ENCODE measurements at places on chromosomes 1 and 21. TPM values are rescaled to one million over a fixed set of nuclear protein-coding genes. Genes with fewer than 3 reads are reported as not detected.

- no peaks in the 10 kb centered on the region for H3K36me3 ChIP-seq
- no peaks in the 10 kb centered on the region for H3K4me1 ChIP-seq
- H3K4me3 ChIP-seq: no peak overlapping the region
- DNase-seq: no peak
- no peak overlapping the region for H3K27ac ChIP-seq
- no peaks in the 10 kb centered on the region for H3K27me3 ChIP-seq
These were observed 303.1 kb downstream of the CTH start for GRCh38 chr1:70714149-70714548.

DNA sequence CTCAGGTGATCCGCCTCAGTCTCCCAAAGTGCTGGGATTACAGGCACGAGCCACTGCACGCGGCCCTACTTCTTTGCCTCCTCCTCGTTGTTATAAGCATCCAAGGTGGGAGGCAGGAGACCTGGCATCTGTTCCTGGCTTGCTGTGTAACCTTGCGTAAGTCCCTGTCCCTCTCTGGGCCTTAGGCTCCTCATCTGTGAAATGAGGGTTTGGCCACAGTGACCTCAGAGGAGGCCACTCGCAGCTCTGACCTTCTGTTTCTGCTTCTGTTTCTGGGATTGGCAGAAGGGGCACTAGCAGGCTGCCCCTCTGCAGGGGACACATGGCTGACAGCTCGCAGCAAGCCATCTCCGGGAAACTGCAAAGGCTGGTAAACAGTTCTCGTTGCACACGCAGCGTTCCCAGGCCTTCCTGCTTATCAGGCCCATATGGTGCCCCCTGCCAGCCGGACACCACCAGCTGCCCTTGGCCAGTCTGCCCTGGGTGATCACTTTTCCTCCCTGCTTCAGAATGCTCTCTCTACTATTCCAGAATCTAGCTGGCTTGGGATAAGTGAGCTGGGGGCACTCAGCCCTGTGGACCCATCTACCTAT lies 2.6 kb upstream of the LDLRAP1 start:
- H3K4me1 ChIP-seq: peaks cover 16% of the 10 kb centered on the region
- H3K27ac ChIP-seq: no peak overlapping the region
- H3K4me3 ChIP-seq: no peak overlapping the region
- H3K27me3 ChIP-seq: peaks cover 9% of the 10 kb centered on the region
- DNase-seq: no peak
- H3K36me3 ChIP-seq: no peaks in the 10 kb centered on the region

DNA sequence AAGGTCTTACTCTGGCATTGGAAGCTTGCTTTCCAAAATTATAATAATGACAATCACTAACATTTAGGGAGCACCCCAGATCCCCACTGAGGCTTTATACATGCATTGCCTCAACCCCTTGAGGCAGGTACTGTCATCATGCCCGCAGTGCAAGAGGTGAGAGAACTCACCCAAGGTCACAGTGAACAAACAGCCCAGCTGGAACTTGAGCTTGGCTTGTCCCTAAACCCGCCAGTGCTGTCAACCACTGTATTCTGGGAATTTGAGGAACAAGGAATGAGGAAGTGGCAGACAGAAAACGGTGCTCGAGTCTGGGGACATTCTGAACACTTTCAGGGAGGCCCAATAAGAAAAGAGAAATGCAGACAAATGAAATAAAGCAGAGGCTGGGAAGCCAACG lies 34.6 kb upstream of the TLR5 start:
- H3K4me3 ChIP-seq: no peak overlapping the region
- DNase-seq: no peak
- H3K4me1 ChIP-seq: peaks cover 3% of the 10 kb centered on the region
- H3K36me3 ChIP-seq: no peaks in the 10 kb centered on the region
- peaks cover 14% of the 10 kb centered on the region for H3K27me3 ChIP-seq
- no peak overlapping the region for H3K27ac ChIP-seq

Gene CFHR5
- total RNA-seq: not detected

Gene USH2A
- not detected for total RNA-seq

Gene S100A7A
- not detected for total RNA-seq

Gene ASCL5
- not detected for total RNA-seq

Data from activated naive CD8-positive, alpha-beta T cell treated with anti-CD3 and anti-CD28 coated beads, Interleukin-2, amount 10 ng/mL, durations not matched to agents 7 days and 5 days (primary cell).